ENCODE measurements at places on chromosomes 1 and 21. TPM values are rescaled to one million over a fixed set of nuclear protein-coding genes. Genes with fewer than 3 reads are reported as not detected.

SYCP1 gene
- not detected for total RNA-seq

TTLL10 gene
- total RNA-seq, result 0.36 TPM

NEGR1 gene
- total RNA-seq, result 1.7 TPM

CLCA4 gene
- not detected for total RNA-seq

FAM177B gene
- not detected for total RNA-seq

GJA8 gene
- not detected for total RNA-seq

OR2T11 gene
- not detected for total RNA-seq

VCAM1 gene
- not detected for total RNA-seq

TMEM61 gene
- total RNA-seq, result 0.95 TPM

EMC1 gene
- 78.0 TPM for total RNA-seq

- no peaks in the 10 kb centered on the region for H3K27me3 ChIP-seq
- H3K27ac ChIP-seq, result no peak overlapping the region
- H3K36me3 ChIP-seq, result peaks cover 32% of the 10 kb centered on the region
- H3K4me3 ChIP-seq, result no peak overlapping the region
- peaks cover 16% of the 10 kb centered on the region for H3K4me1 ChIP-seq
Observed at GRCh38 chr1:93549131-93549530, 101.2 kb downstream of the FNBP1L start.

DNA sequence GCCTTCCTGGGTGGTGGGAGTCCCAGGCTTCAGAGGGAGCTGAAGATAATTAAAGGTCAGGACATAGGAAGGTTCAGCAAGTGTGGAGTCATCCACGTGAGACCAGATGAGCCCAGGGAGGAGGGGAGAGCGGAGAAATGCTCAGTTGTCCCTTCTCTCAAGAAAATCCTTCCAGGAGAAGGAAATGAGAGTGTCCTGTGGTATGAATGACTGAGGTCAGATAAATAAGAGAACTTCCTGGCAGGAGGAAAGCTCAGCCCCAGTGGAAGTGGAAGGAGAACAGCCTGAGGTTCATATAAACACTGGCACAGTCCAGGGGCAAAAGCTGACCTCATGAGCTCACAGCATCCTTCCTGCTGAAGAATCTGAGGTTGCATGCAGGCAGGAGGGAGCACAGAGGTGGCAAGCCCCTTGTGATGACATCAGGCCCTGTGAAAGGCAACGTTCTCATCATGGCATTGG is 97.6 kb downstream of the NAV1 start:
- DNase-seq, result no peak
- H3K27me3 ChIP-seq, result no peaks in the 10 kb centered on the region
- no peaks in the 10 kb centered on the region for H3K4me1 ChIP-seq
- no peak overlapping the region for H3K4me3 ChIP-seq
- no peak overlapping the region for H3K27ac ChIP-seq

- no peak overlapping the region for H3K4me3 ChIP-seq
- peak; percentile 71 for DNase-seq
- H3K36me3 ChIP-seq, result no peaks in the 10 kb centered on the region
- H3K4me1 ChIP-seq, result peaks cover 43% of the 10 kb centered on the region
- peak overlapping the region; percentile 98 for H3K27ac ChIP-seq
- no peaks in the 10 kb centered on the region for H3K27me3 ChIP-seq
Observed at GRCh38 chr1:224203243-224204016, 20.4 kb downstream of the DEGS1 start.

GRCh38 chr1:61424382-61424781 is 300.6 kb downstream of the TM2D1 start:
- H3K36me3 ChIP-seq, result no peaks in the 10 kb centered on the region
- H3K4me1 ChIP-seq, result peaks cover 23% of the 10 kb centered on the region
- peak overlapping the region; percentile 23 for H3K27ac ChIP-seq
- H3K4me3 ChIP-seq, result no peak overlapping the region
- peak; percentile 89 for DNase-seq
- H3K27me3 ChIP-seq, result no peaks in the 10 kb centered on the region

- no peak for DNase-seq
- H3K27ac ChIP-seq, result no peak overlapping the region
- H3K4me1 ChIP-seq, result no peaks in the 10 kb centered on the region
- H3K36me3 ChIP-seq, result no peaks in the 10 kb centered on the region
- H3K4me3 ChIP-seq, result no peak overlapping the region
- no peaks in the 10 kb centered on the region for H3K27me3 ChIP-seq
Observed at GRCh38 chr1:202397256-202397655, 48.8 kb downstream of the PPP1R12B start.

- H3K4me1 ChIP-seq, result 0 out of 2 replicates have a peak, but pooled peaks cover 5% of the 10 kb centered on the region
- no peak overlapping the region for H3K4me3 ChIP-seq
- no peak overlapping the region for H3K27ac ChIP-seq
- no peaks in the 10 kb centered on the region for H3K27me3 ChIP-seq
- H3K36me3 ChIP-seq, result no peaks in the 10 kb centered on the region
Observed at GRCh38 chr1:184426278-184426674, 39.4 kb downstream of the C1orf21 start.

DNA sequence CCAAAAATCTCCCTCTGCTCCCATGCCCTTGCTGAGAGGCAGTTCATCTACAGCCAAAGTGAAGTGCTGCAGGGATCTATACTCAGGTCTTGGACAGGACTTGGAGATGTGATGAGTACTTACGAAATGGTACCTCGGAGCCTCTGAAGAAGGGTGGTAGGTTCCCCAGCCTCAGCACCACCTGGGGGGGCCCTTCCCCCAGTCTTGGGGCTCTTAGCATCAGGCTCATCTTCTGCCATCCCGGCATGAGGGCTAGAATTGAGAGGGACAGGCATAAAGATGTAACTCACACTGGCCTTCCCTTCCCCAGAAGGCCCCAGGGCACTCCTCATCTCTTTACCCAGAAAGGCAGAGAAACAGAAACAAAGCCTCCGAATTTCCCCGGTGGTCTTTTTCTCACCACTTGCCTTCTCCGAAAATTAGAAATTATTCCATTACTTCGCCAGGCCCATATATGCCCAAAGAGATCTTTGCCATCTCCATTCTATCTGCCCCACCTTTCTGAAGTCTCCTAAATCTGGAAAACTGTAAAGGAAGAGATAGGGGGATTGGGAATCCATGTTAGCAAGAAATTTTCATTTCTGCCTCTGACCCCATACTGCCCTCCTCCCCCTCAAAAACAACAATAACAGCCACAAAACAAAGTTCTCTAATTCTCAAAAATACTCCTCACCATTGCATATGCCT is 827 bp downstream of the RFX5 start:
- H3K4me3 ChIP-seq, result peak overlapping the region; percentile 76
- H3K4me1 ChIP-seq, result peaks cover 14% of the 10 kb centered on the region
- H3K27me3 ChIP-seq, result no peaks in the 10 kb centered on the region
- no peaks in the 10 kb centered on the region for H3K36me3 ChIP-seq

DNA sequence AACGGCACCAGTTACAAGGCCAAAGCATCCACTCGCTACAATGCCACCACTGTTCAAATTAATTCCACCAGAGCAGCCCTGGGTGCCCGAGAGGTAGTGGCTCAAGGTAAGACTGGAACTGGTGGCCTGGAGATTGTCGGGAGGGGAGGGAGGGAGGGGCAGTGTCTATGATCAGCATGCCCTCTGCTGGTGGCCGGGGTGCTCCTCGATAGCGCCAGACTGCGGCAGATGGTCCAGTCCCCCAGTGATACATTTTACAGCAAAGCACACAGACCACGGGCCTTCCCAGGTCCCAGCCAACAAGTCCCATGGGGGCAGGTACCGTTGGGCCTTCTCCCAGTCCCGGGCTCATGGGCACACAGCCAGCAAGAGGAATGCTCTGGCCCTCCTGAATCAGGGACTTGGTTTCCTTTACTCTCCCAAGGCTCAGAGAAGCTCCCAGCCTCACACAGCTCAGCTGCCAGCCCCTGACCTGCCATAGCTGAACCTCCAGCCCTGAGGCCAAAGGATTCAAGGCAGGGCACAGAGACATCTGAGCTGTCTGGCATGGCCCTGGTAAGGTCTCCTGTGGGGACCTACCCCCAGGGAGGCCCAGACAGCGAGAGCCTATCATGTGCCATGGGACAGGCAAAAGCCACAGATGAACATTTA is 15.3 kb downstream of the ACOT7 start:
- H3K4me3 ChIP-seq, result no peak overlapping the region
- no peaks in the 10 kb centered on the region for H3K27me3 ChIP-seq
- H3K27ac ChIP-seq, result no peak overlapping the region
- no peaks in the 10 kb centered on the region for H3K4me1 ChIP-seq
- no peak for DNase-seq

DNA sequence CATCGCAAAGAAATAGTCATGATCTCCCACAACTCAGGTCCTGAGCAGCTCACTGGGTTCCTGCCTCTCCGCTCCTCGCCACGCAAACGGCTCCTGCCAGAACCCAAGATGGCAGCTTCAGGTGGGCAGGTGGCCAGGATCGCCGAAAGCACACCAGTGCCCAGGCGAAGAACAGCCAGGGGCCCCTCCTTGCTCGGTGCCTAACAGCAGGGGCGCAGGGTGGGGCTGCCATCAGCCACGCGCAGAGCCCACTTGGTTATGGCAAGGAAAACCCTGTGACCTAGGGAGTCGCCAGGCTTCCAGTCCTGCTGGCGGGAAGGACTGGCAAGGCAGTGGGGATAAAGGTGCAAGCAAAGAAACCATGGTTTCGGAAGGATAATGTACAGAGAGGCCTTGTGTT is 47.5 kb downstream of the ARID4B start:
- H3K36me3 ChIP-seq, result no peaks in the 10 kb centered on the region
- no peaks in the 10 kb centered on the region for H3K27me3 ChIP-seq
- no peak overlapping the region for H3K4me3 ChIP-seq
- no peaks in the 10 kb centered on the region for H3K4me1 ChIP-seq

DNA sequence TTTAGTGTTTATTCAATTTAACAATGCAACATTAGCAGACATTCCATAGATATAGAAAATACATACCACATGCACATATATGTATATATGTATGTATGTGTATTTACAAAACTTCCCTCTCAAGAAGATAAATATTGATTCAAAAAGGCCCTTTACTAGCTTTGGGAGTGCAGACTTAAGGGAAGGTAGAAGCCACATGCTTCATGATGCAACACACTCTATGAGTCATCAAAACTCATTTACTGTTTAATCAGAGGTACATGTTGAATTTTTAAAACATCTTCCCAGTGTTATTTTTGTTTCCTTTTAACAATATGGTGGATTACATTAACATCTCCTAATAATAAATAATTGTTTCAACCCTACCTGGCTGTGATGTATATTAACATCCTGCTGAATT is 61.4 kb upstream of the KIRREL1 start:
- H3K4me3 ChIP-seq, result no peak overlapping the region
- H3K4me1 ChIP-seq, result no peaks in the 10 kb centered on the region
- peak; percentile 41 for DNase-seq
- H3K36me3 ChIP-seq, result no peaks in the 10 kb centered on the region

DNA sequence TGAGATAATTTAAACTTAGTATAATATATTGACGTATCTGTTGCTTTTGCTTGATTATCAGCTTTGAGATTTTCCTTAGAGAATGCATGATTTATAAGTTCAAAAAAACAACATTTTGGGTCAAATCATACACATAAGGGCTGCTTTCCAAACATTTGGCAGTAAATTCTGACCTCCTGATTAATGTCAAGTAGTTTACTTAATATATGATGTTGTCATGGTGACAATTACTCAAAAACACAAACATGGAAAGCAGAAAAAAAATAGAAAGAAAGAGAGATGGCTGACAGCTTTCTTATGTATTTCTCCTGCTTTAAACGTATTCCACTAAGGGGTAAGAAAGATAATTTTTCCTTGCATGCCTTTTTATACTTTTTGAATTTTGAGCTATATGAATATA is 258.2 kb upstream of the C1orf105 start:
- no peak overlapping the region for H3K27ac ChIP-seq
- no peaks in the 10 kb centered on the region for H3K27me3 ChIP-seq
- no peak for DNase-seq

GRCh38 chr1:238088560-238089290 is 198.0 kb upstream of the ZP4 start:
- H3K27ac ChIP-seq, result no peak overlapping the region
- no peaks in the 10 kb centered on the region for H3K27me3 ChIP-seq
- no peak overlapping the region for H3K4me3 ChIP-seq
- DNase-seq, result no peak
- no peaks in the 10 kb centered on the region for H3K4me1 ChIP-seq

- H3K4me3 ChIP-seq, result peak within 1 kb of the TSS; percentile 83
- peak within 1 kb of the TSS; percentile 88 for H3K27ac ChIP-seq
- H3K4me1 ChIP-seq, result peaks cover 57% of the 10 kb centered on the region
- no peaks in the 10 kb centered on the region for H3K27me3 ChIP-seq
Observed at GRCh38 chr1:155002464-155003226, at the start of gene ZBTB7B. Gene ZBTB7B (plus strand): TSS chr1:155002802. CDS start chr1:155014661, 11,859 bp downstream.

- no peak overlapping the region for H3K27ac ChIP-seq
- H3K36me3 ChIP-seq, result no peaks in the 10 kb centered on the region
- no peaks in the 10 kb centered on the region for H3K27me3 ChIP-seq
- no peak overlapping the region for H3K4me3 ChIP-seq
- DNase-seq, result peak; percentile 25
Observed at GRCh38 chr1:62676611-62677356, 11.4 kb downstream of the DOCK7 start.

- H3K36me3 ChIP-seq, result no peaks in the 10 kb centered on the region
- H3K27me3 ChIP-seq, result no peaks in the 10 kb centered on the region
- no peak overlapping the region for H3K4me3 ChIP-seq
- H3K27ac ChIP-seq, result no peak overlapping the region
- H3K4me1 ChIP-seq, result 0 out of 2 replicates have a peak, but pooled peaks cover 5% of the 10 kb centered on the region
- DNase-seq, result no peak
Observed at GRCh38 chr1:182589931-182590330, 875 bp upstream of the RNASEL start.

GRCh38 chr1:209328196-209328595 is 255.3 kb upstream of the CAMK1G start:
- H3K4me3 ChIP-seq, result no peak overlapping the region
- H3K27ac ChIP-seq, result no peak overlapping the region
- peaks cover 28% of the 10 kb centered on the region for H3K4me1 ChIP-seq
- H3K36me3 ChIP-seq, result no peaks in the 10 kb centered on the region
- H3K27me3 ChIP-seq, result no peaks in the 10 kb centered on the region

- H3K27me3 ChIP-seq, result no peaks in the 10 kb centered on the region
- H3K36me3 ChIP-seq, result no peaks in the 10 kb centered on the region
- H3K27ac ChIP-seq, result no peak overlapping the region
- H3K4me3 ChIP-seq, result no peak overlapping the region
- no peak for DNase-seq
- H3K4me1 ChIP-seq, result 0 out of 2 replicates have a peak, but pooled peaks cover 7% of the 10 kb centered on the region
Observed at GRCh38 chr1:178639326-178639725, 85.7 kb upstream of the RALGPS2 start.

DNA sequence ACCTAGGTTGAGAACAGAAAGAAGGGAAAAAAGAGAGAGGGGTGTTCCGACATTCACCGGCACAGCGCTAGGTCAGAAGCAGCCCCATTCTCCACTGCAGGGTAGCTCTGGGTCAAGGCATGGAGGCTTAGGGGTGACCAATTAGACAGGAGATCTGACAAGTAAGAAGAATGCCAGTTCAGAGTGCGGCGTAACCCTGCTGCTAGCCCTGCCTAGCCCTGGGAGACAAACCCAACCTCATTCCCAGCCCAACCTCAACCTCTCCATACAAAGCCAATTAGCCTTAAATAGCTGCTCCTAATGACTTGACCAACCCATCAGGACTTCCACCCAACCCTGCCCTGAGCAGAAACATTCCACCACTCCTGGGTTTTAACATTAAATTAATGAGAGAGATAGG is 3.4 kb downstream of the PRELP start:
- H3K4me3 ChIP-seq, result no peak overlapping the region
- no peak overlapping the region for H3K27ac ChIP-seq
- H3K27me3 ChIP-seq, result no peaks in the 10 kb centered on the region
- H3K4me1 ChIP-seq, result peaks cover 25% of the 10 kb centered on the region
- no peak for DNase-seq

Data from PC-3 (cell line).